ENCODE measurements at places on chromosomes 5 and 9. TPM values are rescaled to one million over a fixed set of nuclear protein-coding genes. Genes with fewer than 3 reads are reported as not detected.

- DNase-seq, result no peak
Measured at GRCh38 chr9:84301851-84302250, 38.7 kb downstream of the SLC28A3 start.

DNA sequence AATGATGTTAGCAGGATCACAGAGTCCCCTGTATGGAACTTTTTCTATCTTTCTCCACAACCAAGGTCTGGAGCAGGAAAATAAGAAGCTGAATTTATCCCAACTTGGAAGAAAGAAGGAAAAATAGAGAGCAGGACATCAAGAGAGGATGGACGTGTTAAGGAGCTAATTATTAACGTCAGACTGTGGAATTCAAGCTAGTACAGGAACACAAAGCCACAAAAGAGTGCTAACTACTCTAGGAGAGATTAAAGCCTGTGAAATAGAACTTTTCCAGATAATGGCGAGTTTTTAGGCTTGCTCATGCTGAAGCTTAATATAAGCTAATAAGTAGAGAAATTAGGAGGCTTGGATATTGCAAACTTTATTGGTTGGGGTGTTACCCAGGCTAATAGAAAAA is 632 bp upstream of the SPINK13 start:
- no peak for DNase-seq

SLC4A9 gene
- not detected for total RNA-seq

DNA sequence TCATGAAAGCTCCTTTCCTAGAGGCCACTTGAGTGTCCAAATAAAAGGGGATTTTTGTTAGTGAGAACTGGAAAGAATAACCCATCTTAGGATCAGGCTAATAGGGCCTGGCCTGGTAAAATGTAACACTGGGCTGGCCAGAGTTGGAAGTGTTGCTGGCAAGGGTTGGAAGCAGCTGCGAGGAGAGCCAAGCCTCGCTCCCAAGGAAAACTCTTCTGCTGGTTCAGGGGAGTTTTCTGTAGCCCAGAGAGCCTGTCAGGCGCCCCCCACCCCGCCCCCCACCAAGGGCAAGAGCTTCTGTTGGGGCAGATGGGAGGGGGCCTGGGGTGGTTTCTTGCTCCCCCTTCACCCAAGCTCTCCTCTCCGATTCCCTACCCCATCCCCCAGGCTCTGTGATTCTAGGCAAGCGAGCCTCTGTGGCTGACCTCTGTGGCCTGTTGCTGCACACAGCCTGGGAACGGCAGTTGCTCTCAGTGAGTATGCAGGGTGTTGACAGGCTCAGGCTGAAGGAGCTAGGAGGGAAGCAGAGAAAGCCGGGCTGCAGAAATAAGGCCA is 547.8 kb downstream of the CCDC171 start:
- DNase-seq, result no peak

GRCh38 chr5:140266471-140267200 is 36.3 kb downstream of the PFDN1 start:
- DNase-seq, result no peak
